ENCODE measurements at places on chromosomes 3 and 15.

- DNase-seq: peak; percentile 33
Observed at GRCh38 chr15:29270169-29270955, 740 bp upstream of the NSMCE3 start.

DNA sequence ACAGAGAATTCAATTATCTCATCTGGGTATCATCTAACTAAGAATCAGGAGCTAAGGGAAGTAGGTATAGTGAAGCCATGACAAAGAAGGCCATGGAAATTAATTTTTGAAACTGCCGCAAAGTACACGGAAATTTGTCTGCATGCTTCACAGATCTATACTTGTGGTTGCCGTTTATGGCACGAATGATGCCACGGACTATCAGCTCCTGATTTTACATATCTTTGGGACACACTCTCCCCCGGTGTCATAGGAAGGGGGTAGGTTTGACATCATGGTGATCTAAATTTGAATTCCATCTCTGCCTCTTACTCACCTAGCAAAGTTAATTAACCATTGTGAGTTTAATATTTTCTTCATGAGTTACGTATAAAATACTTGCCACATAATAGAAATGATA, 14.0 kb downstream of the ARPP21 start:
- DNase-seq: no peak

DNA sequence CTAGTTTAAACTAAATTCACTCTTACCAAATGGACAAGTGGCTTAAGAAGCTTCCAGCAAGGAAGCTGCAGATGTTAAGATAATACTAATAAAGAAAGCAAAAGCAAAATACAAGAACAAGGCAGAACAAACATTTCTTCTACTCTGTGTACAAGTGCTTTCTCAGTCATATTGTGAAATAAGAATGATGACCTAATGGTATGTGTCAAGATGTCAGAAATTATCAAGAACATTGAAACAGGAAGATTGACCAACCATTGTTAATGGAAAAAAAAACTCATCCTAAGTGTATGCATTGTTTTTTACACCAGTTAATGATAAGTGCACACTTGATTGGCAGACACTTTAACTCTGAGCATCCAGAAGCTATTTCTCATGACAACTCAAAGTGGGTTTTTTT, 65.4 kb upstream of the P2RY1 start:
- no peak for DNase-seq

GRCh38 chr3:104947943-104948342, 418.8 kb upstream of the ALCAM start:
- DNase-seq: no peak

DNA sequence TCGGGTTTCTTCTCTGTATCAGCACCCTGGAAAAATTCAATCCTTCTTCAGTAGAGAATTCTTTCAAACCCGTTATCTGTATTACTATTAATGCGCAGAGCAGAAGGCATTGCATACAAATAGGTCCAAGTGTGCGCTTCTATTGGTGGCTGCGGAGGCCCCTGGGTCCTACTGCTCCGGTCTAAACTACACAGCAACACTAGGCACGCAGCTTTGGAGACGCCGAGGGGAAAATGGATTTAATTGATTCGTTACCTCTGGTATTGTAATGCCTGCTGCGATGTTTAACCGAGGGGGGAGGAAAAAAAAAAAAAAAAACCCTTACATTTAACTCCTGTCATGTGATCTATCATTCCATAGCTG, at the start of gene ROBO1:
Gene ROBO1, minus strand, starts transcription at position 94 of the 363 bp plus-strand sequence.
- no peak for DNase-seq

- DNase-seq: no peak
Observed at GRCh38 chr15:92453607-92454006, 59.9 kb downstream of the ST8SIA2 start.

DNA sequence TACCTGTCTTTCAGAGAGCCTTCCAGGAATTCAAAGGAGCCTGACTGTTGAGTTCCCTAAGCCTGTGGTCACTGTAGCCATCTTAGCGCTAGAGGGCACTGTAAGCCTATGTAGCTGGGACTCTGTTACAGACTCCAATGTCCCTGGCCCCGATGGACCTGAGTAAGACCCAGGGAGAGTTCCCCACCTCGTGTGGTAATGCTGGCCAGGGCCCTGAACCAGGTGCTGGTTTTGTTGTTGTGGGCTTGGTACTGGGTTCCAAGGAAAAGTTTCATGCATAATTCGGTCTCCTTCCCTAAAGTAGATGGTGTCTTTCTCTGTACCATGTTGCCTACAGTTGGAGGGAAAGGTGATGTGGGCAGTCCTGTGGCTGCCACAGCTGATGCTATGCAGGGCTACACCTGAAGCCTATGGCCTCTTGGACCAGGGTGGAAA, 32.4 kb downstream of the CDAN1 start:
- peak; percentile 70 for DNase-seq

DNA sequence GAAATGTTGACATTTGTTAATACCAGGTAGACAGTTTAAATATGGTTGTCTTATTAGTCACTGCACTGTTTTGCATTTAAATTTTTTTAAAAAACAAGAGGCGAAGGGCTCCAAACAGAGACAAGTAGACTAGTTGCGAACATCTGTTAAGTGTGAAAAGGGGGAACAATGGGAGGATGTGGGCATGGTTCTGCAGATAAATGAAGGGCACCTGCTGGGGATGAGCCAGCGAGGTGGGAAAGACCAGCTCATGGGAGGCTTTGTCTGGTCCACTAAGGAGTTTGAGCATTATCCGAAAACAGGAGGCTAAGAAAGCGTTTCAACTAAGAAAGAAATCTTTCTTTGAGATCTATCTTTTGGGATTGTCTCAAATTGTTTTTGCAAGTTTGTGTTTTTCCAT, 72.7 kb downstream of the FBN1 start:
- DNase-seq: no peak

- DNase-seq: no peak
Observed at GRCh38 chr3:115381931-115382330, 234.8 kb upstream of the ZBTB20 start.

DNA sequence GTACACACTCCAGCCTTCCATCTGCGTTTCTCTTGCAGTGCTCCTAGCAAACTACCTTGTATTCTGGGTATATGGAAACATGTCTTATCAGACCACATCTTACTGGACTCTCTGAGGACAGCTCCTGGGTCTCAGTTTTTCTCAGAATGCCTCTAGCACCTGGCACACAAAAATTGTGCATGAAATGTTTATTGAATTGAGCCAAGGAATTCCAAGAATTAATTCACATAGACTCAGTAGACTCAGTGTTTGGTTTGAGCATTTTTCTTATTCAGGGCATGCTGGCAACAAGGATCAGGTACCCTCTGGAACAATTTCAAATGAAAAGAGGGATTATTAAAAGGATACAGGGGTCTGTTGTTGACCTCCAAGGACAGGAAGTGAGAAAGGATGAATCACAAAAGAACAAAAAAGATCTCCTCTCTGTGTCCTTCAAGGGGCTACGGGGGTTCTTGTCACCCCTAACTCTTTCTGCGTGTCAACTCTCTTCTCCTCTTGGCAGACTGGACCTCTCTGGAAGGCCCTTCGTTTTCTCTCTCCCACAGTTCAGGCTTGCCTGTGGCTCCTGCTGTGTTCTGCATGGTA, 270.0 kb upstream of the HES1 start:
- DNase-seq: no peak

GRCh38 chr3:49805897-49806701, 3.0 kb downstream of the INKA1 start:
- DNase-seq: peak; percentile 27

DNA sequence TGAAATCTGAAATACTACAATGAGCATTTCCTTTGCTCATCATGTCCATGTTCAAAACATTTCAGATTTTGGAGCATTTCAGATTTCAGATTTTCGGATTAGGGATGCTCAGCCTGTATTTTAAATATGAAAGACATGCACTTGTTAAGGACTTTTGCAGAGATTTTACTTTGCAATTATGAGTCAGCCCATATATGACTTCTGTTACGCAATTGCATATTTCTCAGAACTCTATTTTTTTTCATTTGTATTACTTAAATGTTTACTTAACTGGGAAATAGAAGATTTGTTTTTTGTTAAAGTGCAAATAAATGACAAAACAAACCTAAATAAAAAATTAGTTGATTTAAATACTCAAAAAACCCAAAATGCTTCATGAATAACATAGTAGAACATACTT, 376.2 kb downstream of the ZBTB20 start:
- no peak for DNase-seq

DNA sequence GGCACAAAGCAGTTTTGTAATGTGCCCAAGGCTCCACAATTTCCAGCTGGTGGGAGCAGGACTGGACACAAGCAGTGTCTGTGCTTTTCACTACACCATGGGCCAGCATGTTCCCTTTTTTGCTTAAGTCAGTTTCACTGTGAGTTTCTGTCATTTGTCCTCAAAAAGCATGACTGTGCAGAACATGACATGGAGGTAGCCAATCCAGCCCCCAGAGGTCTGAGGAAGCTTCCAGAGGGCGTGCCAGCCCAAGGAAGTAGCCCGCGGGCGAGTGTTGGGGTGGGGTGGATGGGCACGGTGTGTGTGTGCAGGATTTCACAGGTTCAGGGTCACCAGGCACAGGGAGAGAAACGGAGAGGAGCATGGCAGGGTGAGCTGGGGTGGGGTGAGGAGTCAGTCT, 8.0 kb upstream of the EEFSEC start:
- DNase-seq: peak; percentile 29

- no peak for DNase-seq
Observed at GRCh38 chr3:144052275-144052674, 80.7 kb downstream of the DIPK2A start.

DNA sequence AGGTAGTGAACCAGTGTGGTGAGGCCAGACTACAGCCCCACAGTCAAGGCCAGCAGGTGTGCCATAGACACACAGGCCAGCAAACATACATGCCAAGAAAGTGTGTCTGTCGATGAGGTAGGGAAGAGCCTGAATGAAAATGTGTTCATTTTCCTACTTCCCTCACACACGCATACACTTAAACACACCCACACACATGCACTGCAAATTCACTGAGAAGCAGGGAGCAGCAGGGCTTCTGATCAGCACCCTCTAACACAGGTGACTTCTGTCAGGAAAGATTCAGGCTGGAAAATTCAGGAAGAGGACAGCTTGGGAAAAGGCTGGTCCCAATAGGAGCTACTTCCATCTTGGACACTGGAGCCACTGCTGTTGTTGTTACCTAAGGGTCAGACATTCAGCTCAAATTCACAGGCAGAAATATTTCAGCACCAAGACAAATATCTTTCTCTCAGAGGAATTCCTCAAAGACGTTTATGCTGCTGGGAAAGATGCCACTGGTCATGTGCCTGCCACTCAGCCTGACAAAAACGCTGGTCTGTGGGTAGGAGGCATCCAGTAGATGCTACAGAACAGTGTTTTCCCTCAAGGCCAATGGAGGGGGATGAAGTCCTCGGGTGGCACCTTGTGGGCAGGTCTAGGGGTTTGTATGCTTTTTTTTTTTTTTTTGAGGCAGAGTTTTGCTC, 40.9 kb upstream of the LARS2 start:
- DNase-seq: no peak

- DNase-seq: peak; percentile 26
Observed at GRCh38 chr3:100068826-100069225, 45.5 kb downstream of the FILIP1L start.

DNA sequence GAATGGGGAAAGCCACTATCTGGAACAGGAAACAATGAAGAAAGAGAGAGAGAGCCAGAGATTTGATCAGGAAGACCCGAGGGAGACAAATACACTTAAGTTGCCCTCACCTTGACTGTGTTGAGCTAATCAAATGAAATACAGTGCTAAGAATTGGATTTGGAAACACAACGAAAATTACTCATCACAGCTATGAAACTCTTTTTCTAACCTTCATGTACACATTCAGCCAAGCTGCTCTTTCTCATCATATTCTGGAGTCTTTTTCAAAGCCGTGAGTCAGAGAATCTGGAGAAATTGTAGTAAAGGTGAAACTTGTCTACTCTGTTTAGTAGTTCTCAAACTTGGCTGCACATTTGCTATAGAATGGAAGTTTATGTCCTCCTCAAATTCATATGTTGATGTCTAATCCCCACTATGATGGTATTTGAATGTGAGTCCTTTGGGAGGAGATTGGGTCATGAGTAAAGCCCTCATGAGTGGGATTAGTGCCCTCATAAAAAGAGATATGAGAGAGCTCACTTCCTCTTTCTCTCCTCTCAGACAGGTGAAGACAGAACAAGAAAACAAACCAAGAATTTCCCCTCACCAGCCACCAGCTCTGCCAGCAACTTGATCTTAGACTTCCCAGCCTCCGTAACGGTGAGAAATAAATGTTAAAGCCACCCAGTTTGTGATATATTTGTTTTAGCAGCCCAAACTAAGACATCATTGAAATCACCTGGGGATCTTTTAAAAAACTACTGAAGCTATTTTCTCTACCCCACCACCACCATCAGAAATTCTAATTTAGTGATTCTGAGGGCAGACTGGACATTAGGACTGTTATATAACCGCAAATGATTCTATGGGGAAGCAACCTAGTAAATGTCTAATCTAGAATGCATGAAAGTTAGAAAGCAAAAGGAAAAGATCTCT, 143.6 kb upstream of the GRM7 start:
- DNase-seq: no peak

GRCh38 chr3:133932009-133932408, 36.3 kb upstream of the RAB6B start:
- DNase-seq: no peak

DNA sequence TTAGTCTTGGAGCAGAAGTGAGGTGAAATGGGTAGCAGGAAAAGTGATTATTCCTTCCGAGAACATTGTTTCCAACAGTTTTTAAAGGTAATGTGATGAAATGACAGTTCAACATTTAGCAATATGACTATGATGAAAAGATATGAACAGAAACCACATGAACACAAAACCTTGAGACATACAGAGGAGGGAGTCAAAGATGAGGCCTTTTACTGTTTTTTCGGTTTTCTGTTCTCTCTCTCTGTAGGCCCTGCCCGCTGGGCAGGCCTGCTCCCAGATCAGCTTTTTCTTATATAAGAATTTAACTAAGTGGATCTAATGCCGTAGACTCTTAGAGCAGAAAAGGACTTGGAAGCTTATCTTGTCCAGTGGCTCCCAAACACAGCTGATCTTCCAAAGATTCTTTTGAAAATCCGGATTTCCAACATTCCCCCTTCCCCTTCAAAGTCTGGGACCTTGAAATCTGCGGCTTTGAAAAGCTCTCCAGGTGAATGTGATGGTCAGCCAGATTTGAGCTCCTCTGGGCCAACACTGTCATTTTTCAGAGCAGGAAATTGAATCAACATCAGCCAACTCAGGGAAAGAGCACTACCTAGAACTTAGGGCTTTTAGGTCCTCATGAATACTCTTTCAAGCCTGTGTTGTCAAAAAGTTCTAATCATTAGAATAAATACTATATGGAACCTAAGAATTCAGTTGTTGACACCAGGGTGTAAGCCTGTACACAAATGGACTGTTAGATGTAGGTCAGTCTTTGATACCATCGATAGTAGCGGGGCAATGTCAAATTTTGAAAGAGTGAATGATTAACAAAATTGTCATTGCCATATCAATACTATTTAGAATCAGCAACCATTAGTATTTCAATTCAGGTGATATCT, 372.7 kb downstream of the SHQ1 start:
- no peak for DNase-seq
